Activated CD8-positive, alpha-beta T cell treated with anti-CD3 and anti-CD28 coated beads, Interleukin-2, amount 10 ng/mL, durations not matched to agents 7 days and 5 days (primary cell): ENCODE measurements at places on chromosomes 5 and 9.

DNA sequence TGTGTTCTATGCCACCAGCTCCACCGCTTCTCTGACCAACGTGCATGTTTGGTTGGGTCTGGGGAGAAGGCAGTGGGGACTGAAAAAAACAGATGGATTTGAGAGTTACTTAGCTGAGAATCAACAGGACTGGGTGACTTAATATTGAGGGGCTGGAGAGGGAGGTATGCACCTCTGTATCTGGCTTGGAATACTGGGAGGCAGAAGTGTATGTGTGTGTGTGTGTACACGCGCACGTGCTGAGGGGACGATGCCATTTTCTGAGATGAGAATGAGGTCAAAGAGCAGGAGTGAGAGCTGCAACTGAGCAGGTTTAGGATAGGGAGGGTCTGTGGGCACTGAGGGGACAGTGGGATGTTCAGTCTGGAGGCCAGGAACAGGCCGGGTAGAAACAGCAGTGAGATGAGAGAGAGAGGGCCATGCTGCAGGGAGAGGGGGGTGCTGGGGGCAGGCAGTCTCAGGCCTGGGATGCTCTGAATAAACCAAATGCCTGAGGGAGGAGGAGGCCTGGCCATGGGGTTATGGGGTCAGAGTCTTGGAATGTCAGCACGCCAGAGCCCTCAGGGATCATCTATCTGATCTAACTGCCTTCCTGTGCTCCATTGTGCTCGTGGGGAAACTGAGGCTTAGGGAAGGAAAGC is 14.0 kb downstream of the PDGFRB start:
- DNase-seq, result no peak

DNA sequence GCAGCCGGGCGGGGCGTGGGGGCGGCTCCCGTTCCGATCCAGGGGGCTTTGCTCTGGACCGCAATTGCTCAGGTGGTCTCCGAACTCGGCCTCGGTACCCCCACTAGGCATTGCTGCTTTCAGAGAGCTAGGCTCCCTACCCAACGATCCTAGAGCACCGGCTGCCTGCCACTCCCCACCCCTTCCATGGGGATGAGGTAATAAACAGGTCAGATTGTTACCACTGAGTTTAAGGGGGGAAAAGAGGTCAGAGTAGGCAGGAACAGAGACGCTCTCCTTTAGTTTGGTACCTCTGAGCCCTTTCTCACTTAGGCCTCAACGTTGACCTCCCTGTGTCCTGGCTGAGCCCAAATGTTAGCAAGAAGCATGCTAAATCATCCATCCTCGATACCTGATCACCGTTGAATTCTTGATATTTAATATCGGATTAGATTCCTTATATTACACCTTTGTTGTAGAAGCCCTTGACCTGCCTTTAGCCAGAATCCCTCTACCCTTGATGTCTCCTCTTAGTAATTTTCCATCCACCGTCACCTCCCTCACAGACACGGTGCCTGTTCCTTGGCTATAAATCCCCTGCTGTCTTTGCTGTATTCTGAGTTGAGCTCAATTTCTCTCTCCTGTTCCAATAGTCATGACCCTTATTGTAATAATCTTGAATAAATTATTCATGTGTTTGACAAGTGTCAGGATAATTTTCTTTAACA is 588 bp upstream of the PLPP1 start:
- no peak for DNase-seq

DNA sequence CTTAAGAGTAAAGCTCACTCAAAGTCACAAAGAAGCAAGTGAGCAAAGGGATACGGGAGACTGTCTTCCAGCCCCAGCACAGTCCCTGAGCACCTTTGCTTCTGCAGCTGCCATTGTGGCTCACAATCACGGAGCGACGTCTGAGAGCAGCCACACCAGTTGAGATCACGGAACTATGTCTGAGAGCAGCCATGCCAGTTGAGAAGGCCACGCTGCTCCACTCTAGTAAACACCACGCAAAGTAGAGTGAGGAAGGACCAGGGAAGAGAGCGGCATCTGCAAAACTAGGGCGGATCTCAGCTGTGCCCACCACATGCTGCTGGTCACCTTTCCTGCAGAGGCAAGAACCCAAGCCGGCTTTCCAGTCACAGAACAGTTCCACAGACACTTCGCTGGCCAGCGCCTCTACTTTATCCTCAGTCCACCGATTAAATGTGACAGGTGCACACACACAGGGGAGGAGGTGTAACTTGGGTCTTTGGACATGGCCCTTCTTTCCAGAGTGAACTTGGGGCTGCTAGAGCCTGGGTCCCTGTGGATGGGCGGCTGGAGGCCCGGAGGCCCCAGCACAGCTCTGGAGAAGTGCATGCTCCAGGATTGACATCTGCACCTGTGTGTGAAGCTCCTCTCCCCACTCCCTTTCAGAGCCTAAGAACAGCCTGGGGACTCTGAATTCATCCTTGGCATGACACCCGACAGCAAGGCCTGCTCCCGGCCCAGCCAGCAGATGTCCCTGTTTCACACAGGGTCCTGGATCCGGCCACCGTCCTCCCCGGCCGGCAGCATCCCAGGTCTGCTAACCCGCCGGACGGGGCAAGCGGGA is 324.9 kb upstream of the IRX4 start:
- peak; percentile 15 for DNase-seq

DNA sequence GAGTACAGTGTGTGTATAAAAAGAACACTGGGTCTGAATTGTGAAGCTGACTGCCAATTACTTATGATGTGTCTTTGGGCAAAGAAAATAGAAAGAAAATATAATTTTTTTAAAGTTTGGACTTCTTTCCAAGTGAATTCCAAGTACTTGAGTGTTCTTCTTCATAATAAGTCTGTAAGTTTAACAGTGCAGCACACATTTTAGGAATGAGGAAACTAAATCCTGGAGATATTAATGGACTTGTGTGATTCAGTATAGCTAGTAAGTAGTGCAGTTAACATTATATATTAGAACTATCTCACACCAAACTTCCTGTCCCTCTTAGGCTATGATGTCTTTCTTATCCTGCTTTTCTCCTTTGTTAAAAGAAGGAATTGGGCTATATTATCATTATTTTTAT is 1953.8 kb downstream of the MAT2B start:
- no peak for DNase-seq

DNA sequence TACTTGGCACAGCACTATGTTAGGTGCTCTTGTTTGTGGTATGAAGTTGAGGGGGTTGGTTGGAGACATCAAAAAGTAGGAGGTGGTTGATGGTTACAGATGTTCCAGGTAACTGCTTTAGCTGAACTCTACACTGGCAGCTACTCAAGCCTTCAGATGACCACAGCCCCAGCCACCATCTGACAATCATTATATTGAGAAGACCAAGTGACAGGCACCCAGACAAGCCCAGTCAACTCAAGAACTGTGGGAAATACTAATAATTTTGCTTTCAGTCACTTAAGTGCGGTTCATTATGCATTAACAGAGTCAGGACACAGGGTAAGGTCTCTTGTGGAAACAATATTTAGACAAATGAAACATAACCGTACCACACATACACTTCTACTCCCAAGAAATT is 38.9 kb upstream of the SLIT3 start:
- no peak for DNase-seq

DNA sequence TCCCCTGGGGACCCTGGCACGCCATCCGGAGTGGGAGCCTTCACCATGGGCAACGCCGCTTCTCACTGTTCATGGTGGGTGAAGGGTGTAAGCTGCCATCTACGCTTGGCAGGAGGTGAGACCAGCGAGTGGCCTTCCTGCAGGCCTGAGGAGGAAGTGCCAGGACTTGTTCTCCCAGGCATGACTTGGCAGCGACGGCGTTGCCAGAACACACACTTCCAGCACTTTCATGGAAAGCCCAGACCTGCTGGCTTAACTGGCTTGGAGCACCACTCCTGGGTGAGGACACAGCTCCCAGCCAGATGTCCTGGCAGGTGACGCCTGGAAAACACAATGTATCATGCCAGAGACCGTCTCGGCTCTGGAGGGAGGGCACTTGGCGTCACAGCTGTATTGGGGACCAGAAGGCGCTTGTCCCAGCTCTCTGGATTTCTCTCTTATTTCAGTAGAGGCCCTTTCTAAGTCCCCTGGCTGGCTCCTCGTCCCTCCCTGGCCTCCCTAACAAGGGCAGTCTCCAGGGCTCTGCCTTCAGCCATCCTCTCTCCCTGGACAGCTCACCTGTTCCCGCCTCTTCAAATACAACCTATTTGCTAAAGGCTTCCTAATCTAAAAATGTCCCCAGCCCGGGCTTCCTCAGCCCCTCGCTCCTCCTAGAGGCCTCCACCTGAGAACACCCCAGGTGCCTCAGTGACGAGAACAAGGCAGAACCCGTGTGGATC is 188.3 kb downstream of the OLFM1 start:
- DNase-seq, result no peak

- no peak for DNase-seq
Measured at GRCh38 chr5:176731506-176732160, 78.7 kb upstream of the UNC5A start.

DNA sequence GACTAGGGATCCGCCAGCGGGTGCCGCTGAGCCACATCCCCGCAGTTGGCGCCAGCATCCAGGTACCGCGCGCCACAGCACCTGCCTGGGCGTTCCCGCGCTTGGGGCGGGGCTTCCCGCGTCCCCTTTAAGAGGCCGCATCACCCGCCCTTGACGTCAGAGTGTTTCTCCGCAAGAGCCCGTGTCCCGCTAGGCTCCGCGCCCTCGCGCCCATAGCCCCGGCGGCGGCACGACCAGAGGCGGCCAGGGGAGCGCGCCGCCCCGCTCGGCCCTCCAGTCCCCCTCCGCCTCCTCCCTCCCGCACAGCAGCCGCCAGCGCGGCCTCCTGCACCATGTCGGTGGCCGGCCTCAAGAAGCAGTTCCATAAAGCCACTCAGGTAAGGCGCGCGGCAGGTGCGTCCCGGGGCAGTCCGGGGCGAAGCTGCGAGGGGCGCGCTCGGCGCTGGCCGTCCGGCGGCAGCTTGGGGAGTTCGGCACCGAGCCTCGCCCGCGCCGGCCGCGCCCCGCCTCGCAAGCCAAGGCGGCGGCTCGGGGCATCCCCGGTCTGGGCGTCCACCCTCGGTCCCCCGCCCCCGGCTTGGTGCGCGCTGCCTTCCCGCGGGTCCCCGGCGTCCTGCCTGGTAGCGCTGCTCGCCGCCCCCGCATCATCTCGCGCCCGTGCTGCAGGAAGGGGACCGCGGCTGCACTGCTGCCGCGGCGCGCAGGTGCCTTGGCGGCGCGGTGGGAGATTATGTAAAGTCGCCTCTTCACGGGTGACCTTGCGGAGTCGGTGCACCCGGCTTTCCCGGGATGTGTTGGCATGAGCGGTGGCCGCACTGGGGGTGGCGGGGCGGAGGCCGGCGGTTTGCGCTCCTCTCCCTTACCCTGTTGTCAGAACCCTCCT is at the start of gene SH3GL2:
Gene SH3GL2, plus strand, starts transcription at position 156 of the 883 bp plus-strand sequence.
- peak; percentile 33 for DNase-seq

- no peak for DNase-seq
Measured at GRCh38 chr9:133713150-133713959, 24.8 kb downstream of the SARDH start.

GRCh38 chr9:136690104-136690805 is 3.0 kb upstream of the AGPAT2 start:
- DNase-seq, result no peak

DNA sequence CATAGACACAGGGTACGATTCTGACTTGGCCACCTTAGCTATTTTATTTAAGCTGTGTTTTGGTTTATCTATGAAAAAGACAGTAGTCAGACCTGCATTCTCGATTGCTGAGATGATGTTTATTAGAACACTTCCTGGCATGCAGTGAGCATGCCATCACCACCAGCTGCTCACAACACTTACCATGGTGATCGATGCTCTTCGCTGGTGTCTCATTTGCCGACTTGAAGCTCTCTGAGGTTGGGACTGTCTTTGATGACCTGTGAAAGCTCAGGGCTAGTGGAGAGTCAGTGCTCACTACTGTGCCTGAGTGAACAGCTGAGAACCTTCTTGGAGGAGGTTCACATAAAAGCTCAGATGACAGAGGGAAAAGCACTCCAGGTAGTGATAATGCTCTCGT is 4.4 kb upstream of the C9orf153 start:
- DNase-seq, result no peak

DNA sequence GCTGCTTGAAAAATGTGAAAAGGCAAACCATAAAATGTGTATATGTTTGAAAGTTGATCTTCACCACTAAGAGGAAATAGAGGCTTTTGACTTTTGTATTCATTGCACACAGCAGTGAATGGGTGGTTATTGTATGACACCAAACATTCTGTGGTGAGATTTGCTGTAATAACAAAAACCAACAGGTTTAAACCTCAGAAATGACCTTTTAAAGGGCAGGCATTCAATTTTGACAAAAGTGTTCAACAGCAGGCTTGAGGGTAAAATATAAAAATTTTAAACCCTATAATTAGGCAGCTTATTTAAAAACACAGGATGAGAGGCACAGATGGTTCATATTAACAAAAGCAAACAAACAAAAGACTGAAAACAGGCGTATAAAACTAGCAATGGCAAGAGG is 128.1 kb upstream of the NUDT12 start:
- DNase-seq, result no peak

GRCh38 chr5:53211799-53212198 is 102.2 kb upstream of the MOCS2 start:
- no peak for DNase-seq

- no peak for DNase-seq
Measured at GRCh38 chr5:95794070-95794516, 28.4 kb downstream of the GLRX start.

- DNase-seq, result no peak
Measured at GRCh38 chr5:123753937-123754891, 242.2 kb downstream of the CSNK1G3 start.

DNA sequence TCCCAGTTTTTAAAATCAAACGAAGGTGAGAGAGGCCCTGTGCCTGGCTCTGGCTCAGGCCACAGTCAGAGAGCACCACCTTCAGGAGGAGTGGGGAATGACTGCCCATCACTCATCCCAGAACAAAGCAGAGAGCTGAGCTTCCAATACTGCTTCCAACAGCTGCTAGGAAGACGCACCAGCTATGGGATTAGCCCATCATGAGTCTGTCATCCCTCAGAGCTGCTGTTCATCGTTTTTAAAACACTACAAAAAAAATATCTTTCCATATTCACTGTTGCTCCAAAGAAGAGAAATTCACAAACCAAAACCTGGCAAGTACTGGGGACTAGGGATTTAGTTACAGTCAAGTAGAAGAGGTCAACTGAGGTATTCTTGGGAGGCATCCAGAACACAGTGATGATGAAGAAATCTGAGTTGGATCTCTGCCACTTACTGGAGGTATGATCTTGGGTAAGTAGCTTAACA is 102.4 kb downstream of the CDK5RAP2 start:
- peak; percentile 39 for DNase-seq

GRCh38 chr9:17936365-17936764 is 357.5 kb downstream of the SH3GL2 start:
- no peak for DNase-seq

GRCh38 chr5:170475294-170476000 is 28.4 kb upstream of the KCNIP1 start:
- DNase-seq, result no peak

- DNase-seq, result no peak
Measured at GRCh38 chr9:120872791-120873502, 4.0 kb downstream of the PHF19 start.

GRCh38 chr9:73437758-73438157 is 286.1 kb downstream of the ANXA1 start:
- no peak for DNase-seq

- no peak for DNase-seq
Measured at GRCh38 chr9:136608348-136609159, 54.2 kb upstream of the EGFL7 start.
